G401 (cell line): ENCODE measurements at places on chromosomes 6 and 20. TPM values are rescaled to one million over a fixed set of nuclear protein-coding genes. Genes with fewer than 3 reads are reported as not detected.

PLCB4 gene
- 2.4 and 10.3 TPM in 2 replicates for total RNA-seq

PLA2G7 gene
- not detected in 2 replicates for total RNA-seq

KHDRBS2 gene
- total RNA-seq: not detected in 2 replicates

F13A1 gene
- not detected in 2 replicates for total RNA-seq

PRDM1 gene
- total RNA-seq: not detected in 2 replicates

KIFC1 gene
- total RNA-seq: 98.5 and 123 TPM in 2 replicates

FOXA2 gene
- not detected in 2 replicates for total RNA-seq

TP53TG5 gene
- not detected in 2 replicates for total RNA-seq

ZNF391 gene
- 13.4 and 17.0 TPM in 2 replicates for total RNA-seq

FNDC1 gene
- total RNA-seq: 0.06 TPM in 1 of 2 replicates, not detected in the other

DEFB110 gene
- not detected in 2 replicates for total RNA-seq

MCCD1 gene
- 2.1 TPM in 1 of 2 replicates, not detected in the other for total RNA-seq
